Suppressor macrophage (primary cell): ENCODE measurements at places on chromosomes 5 and 9.

DNA sequence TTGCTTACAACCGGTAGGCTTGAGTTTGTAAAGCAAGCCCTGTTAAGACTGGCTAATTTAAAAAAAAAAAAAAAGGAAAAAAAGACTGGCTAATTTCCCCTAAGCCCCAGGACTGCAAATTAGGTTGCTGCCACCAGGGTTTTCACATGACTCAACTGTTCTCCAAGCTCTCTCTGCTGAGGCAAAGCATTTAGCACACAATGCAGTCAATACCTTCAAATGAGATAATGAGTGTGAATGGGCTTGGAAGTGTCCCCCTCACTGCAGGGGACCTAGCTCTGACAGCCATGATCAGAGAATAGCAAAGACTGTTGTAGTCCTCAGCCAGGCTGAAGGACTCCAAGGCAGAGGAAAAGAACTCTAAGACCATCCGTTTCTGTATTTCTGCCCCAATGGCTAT, 42.8 kb upstream of the ZSWIM6 start:
- DNase-seq = peak; percentile 36

DNA sequence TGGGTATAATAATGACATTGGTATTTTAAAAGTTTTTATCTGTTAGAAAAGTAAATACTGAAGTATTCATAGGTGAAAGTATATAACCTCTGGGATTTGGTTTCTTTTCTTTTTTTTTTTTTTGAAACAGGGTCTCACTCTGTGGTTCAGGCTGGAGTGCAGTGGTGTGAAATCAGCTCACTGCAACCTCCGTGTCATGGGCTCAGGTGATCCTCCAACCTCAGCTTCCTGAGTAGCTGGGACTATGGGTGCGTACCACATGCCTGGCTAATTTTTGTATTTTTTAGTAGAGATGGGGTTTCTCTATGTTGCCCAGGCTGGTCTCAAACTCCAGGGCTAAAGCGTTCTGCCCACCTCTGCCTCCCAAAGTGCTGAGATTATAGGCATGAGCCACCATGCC, 7.2 kb downstream of the HSDL2 start:
- DNase-seq = no peak

DNA sequence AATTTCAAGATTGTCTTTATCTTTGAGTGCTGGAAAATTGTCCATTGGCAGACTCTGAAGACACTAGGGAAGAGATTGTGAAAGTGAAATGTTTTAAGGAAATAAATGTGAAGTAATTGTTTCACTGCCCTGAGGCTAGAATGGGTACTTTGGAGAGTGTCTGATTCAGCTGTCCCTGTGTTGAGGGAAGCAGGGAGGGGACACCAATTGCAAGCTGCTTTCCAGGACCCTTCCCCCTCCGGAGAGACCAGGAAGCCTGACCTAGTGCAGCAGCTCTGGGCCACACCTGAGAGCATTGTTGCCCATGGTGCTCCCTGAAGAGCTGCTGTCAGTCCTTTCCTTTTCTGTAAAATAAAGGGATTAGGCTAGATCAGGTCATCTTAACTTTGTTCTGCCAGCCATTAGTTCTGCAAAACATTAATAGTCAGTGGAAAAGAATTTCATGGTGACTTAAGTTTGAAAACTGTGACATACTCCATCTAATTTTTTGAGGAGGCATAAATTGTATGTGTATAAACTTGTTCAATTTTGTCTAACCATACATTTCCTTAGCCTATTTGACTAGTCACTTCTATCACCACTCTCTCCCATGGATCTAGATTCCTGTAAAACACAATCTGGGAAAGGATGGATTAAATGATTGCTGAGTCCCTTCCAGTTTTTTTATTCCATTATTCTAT, 18.8 kb downstream of the MAP1B start:
- no peak for DNase-seq

- no peak for DNase-seq
Observed at GRCh38 chr5:26012078-26012477, 1026.3 kb downstream of the CDH9 start.

- DNase-seq = peak; percentile 62
Observed at GRCh38 chr5:150122158-150122510, 33.5 kb downstream of the PDGFRB start.

DNA sequence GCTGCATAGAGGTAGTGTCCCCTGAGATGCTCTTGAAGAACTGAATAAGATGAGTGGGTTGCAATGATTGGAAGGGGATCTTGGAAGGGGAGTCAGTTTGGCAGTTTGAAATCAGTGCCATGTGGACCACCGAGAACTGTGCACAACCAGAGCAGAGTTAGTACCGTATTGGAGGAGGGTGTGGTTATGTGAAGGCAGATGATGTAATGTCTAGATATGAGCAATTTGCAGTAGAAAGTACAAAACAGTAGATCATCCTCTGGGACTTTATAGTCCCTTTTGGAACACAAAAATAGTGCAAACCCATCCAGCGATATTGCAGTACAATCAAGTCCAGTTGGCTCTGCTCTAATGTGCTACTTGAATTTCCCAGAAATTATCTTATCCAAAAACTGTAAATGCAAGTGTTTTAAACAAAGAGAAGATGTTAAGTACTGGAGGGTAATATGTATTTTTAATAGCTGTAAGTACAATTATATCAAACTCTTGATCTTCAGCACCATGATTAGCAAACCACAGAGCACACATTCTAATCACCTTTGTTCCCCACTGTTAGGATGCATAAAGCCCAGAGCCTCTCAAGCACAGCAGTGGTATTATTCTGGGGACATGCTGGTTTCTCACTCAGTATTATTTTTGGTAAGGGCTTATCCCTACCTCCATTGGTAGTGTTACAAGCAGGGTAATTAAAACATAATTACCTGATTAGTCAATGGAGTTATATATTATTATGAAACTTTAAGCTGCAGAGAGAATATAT, 41.5 kb downstream of the MEGF10 start:
- DNase-seq = no peak

DNA sequence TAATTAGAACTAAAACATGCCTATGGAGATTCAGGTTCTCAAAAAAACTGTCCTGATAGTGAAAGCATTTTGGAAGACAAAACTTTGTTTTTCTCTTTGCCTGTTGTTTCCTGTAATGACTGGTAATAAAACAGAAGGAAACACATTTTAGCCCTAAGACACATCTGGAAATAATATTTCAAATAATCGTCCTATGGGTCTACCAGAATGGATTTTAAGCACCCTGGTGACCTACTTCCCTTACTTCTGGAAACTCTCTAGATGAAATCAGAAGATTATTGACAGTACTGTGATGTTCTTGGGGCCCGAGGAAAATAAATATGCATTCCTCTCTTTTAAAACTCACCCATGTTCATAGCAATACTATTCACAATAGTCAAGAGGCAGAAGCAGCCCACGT, 110.1 kb upstream of the TLE4 start:
- no peak for DNase-seq

- peak; percentile 16 for DNase-seq
Observed at GRCh38 chr5:39138892-39139291, 64.7 kb upstream of the RICTOR start.

DNA sequence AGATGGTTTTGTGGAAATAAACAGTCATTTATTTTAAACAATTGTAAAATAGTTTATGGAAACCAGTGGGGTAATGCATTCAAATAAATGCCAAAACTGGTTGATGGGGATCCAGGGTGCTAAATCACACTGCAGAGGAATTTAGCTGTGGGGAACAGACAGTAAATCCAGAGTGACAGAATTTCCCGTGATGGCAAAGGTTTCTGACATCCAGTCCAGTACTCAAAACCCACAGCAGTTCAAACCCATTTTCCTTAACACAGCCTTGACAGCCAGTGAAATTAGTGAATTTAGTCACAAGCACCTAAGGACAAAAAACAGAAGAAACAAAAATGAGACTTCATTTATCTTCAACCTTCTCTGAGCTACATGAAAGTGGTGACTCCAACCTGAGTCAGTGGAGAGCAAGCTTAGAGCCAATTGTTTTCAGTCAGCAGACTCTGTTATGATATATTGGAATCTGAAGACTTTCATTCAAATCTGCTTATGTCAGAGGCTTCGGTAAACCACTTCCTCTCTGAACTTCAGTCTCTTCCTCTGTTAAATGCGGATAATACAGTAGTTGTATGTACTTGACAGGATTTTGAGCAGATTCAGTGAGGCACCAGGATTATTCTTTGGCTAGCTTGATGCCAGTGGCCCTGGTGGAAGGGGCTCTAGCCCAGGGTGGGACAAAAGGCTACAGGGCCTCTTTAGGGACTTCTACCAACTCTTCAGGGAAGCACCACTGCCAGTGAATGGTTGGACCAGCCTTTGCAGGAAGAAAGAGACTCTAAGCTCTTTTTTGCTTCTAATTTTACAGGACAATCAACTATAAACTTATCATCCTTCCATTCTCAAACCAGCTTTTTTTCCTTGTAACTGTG, 185.3 kb downstream of the MAPKAP1 start:
- DNase-seq = peak; percentile 69

- peak; percentile 91 for DNase-seq
Observed at GRCh38 chr9:130680836-130681768, 12.5 kb upstream of the EXOSC2 start.

DNA sequence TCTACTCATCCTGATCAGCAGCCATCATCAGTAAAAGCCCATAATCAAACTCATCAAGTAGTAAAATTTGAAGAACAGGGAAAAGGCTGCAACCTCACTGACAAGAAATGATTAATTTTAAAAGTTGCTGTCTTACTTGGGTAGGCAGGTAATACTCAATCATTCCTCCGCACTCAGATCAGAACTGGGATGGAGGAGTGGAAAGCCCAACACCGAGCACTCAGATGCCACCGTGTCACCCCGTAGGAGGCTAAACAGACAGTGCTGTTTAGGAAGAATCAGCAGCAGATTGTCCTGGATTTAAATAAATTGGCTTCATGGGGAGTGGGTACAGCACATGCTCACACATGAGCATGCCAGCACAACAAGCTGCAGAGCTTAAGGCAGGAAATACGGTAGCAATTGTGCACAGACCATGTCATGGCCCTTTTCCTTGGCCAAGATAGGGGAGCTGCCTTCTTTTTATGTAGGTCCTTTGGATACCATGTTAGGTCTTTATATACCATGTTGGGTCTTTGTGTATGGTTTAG, 92.6 kb upstream of the CDH6 start:
- no peak for DNase-seq

DNA sequence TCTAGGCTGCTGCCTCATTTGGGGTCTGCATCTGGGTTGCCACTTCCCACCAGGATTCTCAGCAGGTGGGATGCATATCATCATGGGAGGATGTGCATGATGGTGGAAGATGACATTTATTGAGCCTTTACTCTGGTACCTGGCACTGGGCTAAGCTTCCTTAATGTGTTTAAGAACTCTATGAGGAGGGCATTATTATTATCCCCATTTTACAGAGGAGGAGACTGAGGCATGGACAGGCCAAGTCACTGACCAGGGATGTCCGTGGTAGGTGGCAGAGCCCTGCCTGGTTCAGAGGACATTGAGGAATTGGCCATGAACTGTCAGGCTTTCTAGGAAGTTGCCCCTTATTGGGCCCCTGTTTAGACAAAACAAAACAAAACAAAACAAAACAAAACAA, 31.1 kb upstream of the TIFAB start:
- DNase-seq = no peak

- DNase-seq = no peak
Observed at GRCh38 chr9:117121316-117121715, 293.5 kb downstream of the ASTN2 start.

GRCh38 chr5:17260549-17260948, 43.1 kb downstream of the BASP1 start:
- no peak for DNase-seq

DNA sequence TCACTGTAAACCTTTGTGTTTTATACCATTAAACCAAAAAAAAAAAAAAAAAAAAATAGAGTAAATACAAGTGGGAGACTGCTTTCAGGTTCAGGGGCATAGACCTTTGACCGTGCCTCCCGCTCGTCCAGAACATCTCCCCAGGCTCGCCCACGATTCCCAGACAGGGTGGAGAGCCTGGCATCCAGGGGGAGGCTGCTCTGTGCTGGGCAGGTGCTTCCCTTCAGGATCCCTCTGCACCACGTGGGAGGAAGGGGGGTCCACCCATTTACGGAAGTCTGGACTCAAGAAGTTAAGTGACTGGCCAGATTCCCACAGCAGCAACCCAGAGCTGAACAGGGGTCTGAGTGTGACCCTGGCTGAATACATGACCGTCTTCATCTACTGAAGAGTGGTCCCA, 125.4 kb upstream of the LMX1B start:
- no peak for DNase-seq

GRCh38 chr5:124056326-124056990, 544.5 kb downstream of the CSNK1G3 start:
- DNase-seq = peak; percentile 4

DNA sequence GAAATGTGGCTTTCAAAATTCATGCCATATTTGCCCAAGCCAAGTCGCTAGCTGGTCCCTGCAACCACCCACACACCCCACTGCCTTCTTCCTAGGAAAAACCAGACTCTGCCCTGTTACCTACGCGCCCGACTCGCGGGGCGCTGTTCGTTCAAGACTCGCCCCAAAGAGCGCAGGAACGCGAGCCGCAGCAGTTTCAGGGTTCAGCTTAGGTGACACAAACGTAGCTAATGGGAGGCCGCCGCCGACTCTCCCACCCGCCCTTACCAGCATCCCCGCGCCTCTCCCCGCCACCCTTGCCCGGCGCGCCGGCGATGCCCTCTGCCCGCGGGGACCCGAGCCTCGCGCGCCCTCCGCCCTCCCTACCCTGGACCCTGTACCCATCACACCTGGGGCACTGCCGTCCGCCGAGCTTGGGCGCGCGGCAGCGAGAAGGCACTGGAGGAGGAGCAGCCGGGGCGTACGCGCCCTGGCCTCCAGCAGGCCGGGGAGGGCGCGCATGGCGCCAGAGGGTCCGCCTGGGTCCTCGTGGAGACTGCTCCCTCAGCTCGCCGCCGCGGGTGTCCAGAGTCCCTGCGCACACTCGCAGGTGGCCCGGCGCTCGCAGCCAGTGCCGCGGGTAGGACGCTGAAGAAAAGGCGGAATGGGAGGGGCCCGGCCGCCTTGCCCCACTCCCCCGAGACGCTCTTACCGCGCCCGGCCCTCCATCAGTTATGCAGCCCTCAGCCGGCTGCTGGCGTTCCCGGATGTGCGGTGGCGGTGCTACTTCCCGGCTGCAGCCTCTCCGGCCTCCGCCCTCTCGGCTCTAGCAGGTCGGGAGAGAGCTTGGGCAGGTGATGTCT, at the start of gene EMB:
Gene EMB (minus strand): TSS at position 638 of the 842 bp plus-strand sequence. CDS start 137 bp downstream, at position 501.
- DNase-seq = peak; percentile 77

GRCh38 chr5:151449839-151450238, 2.4 kb downstream of the SLC36A1 start:
- no peak for DNase-seq

DNA sequence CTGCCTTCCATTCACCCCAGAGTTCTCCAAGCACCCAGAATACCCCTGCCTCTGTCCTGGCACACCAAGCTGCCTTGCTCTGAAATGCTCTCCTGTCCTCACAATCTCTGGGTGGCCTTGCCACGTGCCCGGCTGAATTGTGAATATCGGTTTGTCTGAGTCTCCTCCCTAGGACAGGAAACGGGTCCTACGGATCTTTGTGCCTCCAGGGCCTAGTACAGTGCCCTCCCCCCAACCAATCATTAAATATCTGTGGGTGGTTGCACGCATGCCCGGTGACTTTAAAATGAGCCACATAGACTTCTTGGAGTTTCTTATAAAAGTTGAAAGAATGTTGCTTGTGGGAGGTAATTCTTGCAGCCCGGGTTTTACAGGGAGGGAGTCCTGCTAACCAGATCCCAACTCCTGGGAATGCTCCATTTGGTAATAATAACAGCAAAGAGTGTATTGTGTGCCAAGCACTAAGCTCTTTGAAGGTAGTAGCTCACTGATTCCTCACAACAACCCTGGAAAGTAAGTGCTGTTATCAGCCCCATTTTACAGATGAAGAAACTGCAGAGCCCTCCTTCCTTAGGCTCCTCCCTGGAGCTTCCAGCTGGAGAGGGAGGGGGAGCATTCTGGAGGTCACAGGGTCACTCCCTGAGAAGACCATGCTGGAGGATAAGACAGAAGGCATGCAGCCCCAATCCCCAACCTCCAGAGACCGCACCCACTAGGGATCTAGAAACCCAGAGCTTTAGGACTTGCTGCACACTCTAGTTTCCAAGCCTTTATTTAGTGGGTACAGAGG, 23.4 kb downstream of the URM1 start:
- DNase-seq = no peak
